Hematopoietic multipotent progenitor cell (in vitro differentiated cells): ENCODE measurements at places on chromosomes 3 and 15. TPM values are rescaled to one million over a fixed set of nuclear protein-coding genes. Genes with fewer than 3 reads are reported as not detected.

ACAN gene
- not detected for total RNA-seq

SPINT1 gene
- 60.3 TPM for total RNA-seq

WDR93 gene
- total RNA-seq: 0.27 TPM

LDHAL6B gene
- total RNA-seq: not detected

ITPKA gene
- total RNA-seq: 1.1 TPM

SLC22A14 gene
- under 0.01 TPM for total RNA-seq

SCAANT1 gene
- not detected for total RNA-seq

MED12L gene
- total RNA-seq: 47.9 TPM

P2RY1 gene
- 7.8 TPM for total RNA-seq

IQCH gene
- 2.7 TPM for total RNA-seq

GRCh38 chr3:66200786-66201185 is 20.0 kb upstream of the SLC25A26 start:
- no peak for DNase-seq

GRCh38 chr3:32593903-32594525 is 23.4 kb upstream of the DYNC1LI1 start:
- no peak for DNase-seq

DNA sequence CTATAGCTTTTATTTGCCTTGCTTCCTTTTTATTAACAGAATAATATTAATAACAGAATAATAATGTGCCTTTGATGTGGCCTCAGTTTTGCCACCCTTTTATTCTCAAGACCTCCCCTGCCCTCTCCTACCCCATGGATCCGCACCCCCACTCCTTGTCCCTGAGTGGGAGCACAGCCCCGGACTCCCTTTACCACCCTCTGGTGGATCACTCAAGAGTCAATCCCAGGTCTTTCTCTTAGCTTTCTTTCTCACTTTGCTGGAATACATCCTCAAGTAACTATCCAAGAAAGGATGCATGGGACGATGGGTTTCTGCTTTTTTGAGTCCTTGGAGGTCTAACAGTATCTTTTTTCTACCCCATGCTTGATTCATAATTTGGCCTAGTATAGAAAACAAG is 63.4 kb downstream of the KLF13 start:
- DNase-seq: no peak

DNA sequence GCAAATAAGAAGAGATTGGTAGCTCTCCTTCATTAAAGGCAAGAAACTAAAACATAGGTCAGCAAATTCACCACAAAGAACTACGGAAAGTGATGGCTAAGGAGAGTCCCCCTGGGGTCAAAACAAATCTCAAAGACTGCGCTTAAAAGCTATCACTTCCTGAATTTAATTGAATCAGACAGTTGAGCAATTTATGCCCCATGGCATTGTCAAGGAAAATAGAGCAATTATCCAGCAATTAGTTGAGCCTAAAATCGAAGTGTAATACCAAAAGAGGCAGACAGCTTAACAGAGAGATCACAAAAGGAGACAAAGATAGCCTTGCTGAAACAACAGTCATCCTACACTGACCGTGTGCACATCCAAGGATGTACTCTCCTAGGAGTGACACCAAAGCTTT is 74.4 kb upstream of the SCN10A start:
- no peak for DNase-seq

DNA sequence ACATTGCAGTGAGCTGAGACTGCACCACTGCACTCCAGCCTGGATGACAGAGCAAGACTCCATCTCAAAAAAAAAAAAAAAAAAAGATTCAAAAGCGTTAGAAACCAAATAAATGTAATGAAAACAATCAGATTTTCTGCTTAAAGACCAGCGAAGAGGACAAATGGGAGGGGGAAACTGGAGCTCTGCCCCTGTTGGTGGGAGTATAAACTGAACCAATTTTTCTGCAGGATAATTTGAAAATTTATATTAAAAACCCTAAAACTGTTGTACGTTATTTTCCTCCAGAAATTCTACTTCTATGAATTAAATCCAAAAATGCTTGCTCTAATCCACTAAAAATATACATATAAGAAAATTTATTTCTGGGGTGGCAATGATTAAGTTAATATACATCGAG is 25.3 kb upstream of the ZSCAN2 start:
- DNase-seq: no peak

DNA sequence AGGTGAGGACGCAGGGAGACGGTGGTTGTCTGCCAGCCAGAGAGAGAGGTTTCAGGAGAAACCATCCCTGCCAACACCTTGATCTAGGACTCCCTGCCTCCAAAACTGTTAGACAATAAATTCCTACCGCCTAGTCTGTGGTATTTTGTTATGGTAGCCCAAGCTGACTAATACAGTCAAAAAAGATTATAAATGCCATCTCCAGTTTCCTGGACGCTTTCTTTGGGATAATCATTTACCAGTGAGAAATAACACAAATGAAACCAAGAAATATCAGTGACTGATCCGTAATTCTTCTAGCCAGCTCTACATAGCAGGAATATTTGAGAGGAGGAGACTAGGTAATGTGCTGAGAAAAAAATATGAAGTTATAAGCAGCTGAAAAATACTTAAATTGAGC is 707.8 kb upstream of the LMCD1 start:
- no peak for DNase-seq

DNA sequence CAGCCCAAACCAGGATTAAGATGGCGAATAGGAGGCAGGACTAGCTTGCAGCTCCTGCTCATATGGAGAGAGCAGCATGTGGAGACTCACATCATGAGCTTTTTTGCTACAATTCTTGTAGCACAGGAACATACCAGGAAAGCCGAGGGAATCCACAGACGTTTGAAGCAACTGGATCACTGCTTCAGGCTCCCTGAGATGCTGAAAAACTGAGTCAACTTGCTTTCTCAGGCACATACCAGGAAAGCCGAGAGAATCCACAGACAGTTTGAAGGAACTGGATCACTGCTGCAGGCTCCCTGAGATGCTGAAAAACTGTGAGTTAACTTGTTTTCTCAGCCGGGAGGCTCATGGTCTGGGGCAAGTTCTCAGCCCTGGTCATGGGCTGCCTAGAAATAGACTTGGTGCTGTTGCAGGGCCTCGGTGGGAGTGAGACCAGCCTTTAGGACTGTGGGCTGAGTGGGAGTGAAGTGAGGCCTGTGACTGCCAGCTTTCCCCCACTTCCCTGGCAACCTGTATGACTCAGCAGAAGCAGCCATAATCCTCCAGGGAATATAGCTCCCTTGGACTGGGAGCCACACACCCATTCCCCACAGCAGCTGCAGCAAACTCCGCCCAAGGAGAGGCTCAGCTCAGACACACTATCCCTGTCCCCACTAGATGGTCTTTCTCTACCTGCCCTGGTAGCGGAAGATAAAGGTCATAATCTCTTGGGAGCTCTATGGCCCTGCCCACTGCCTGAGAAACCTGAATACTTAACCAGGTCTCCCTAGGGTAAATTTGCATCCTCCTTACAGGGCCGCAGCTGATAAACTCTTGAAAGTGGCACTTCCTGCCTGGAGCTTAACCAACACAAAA is 51.9 kb upstream of the PFN2 start:
- no peak for DNase-seq

GRCh38 chr3:81394651-81395524 is 366.6 kb downstream of the GBE1 start:
- DNase-seq: no peak

DNA sequence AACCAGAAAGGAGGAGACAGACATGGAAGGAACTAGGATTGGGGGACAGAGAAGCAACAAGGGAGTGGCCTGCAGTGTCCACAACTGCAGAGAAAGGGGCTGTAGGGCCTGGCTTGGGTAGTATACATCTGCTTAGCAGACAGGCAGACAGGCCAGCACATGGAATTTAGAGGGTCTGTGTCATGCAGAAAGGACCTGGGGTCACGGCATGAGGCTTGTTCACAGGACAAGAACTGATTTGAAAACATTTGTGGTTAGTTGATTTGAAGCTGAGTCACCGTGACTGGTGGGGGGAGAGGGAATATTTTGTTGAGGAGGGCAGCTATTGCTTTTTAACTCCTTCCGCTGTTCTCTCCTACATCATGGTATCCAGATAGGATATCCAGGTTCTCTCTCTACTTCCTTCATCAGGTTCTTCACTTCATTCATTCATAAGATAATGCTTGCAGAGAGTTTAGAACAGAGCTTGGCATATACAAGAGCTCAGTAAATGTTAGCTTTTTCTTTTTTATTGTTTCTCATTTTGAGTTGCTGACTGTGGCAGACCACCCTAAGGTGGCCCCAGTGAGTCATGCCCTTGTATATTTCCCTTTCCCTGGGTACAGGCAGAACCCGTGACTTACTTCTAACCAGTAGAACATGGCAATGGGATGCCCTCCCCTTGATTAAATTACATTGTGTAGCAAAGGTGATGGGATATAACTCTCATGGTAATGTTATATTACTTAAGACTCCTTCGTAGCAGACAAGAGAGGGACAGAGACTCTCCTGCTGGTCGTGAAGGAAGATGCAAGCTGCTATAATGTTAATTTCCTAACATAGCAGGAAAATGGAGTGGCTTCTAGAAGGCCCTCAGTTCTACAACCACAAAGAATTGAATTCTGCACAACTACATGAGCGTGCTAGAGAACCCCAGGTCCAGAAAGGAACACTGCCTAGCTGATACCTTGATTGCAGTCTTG is 95.0 kb upstream of the NMNAT3 start:
- no peak for DNase-seq

DNA sequence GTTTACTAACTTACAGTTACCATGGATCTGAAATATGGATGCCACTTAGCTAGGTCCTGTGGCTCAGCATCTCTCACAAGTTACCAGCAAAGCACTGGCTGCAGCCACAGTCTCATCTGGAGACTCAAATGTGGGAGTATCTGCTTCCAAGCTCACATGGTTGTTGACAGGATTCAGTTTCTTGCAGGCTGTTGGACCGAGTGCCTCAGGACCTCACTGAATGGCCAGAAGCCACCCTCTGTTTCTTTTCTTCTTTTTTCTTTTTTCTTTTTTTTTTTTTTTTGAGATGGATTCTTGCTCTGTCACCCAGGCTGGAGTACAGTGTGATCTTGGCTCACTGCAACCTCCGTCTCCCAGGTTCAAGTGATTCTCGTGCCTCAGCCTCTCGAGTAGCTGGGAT is 20.1 kb upstream of the AMOTL2 start:
- DNase-seq: no peak
